Lower lobe of right lung (tissue), 2 donors: ENCODE measurements at places on chromosomes 6 and 20. TPM values are rescaled to one million over a fixed set of nuclear protein-coding genes. Genes with fewer than 3 reads are reported as not detected.

Gene MROH8
- total RNA-seq, result 3.9 TPM

Gene RPS6KA2
- 102 TPM for total RNA-seq

Gene C20orf96
- 11.6 TPM for total RNA-seq

Gene FOXQ1
- 7.5 TPM for total RNA-seq

Gene RNF114
- total RNA-seq, result 63.0 TPM

Gene SENP6
- total RNA-seq, result 84.4 TPM

Gene MAP3K4
- total RNA-seq, result 47.2 TPM

Gene DEFB132
- total RNA-seq, result not detected

Gene GABRR1
- not detected for total RNA-seq

Gene EPB41L1
- 68.9 TPM for total RNA-seq

Gene UNC5CL
- total RNA-seq, result 1.1 TPM

Gene HTR1E
- not detected for total RNA-seq

Gene TULP1
- total RNA-seq, result not detected

Gene SLC22A3
- total RNA-seq, result 37.7 TPM

Gene TSPO2
- not detected for total RNA-seq

Gene LTB
- 10.0 TPM for total RNA-seq

Gene ENPP5
- 11.4 TPM for total RNA-seq

Gene MLIP
- not detected for total RNA-seq

Gene KCNK16
- not detected for total RNA-seq

Gene PSORS1C2
- not detected for total RNA-seq

Gene NEU1
- 70.5 TPM for total RNA-seq

Gene EPB41L2
- total RNA-seq, result 124 TPM

Gene UBE2C
- total RNA-seq, result 3.5 TPM

Gene PHF3
- 65.4 TPM for total RNA-seq

Gene MYCT1
- total RNA-seq, result 18.0 TPM

Gene DLK2
- total RNA-seq, result 0.53 TPM

Gene CLDN20
- total RNA-seq, result not detected

Gene SLC29A1
- 36.2 TPM for total RNA-seq

Gene ZBTB46
- total RNA-seq, result 9.9 TPM

Gene STK38
- 35.0 TPM for total RNA-seq

Gene C20orf204
- total RNA-seq, result 1.2 TPM

Gene NMBR
- not detected for total RNA-seq

Gene CLVS2
- 0.03 TPM for total RNA-seq

Gene LINC00237
- not detected for total RNA-seq

Gene CCHCR1
- total RNA-seq, result 16.5 TPM

Gene ETV7
- 5.2 TPM for total RNA-seq

Gene BCAS1
- 2.8 TPM for total RNA-seq

Gene ZSCAN12
- total RNA-seq, result 5.5 TPM

Gene ANKRD66
- total RNA-seq, result 4.0 TPM
